Ecto neural progenitor cell (in vitro differentiated cells): ENCODE measurements at places on chromosomes 3 and 15.
A peak's percentile ranks its signal among the peaks of the same experiment; 100 is the strongest.

DNA sequence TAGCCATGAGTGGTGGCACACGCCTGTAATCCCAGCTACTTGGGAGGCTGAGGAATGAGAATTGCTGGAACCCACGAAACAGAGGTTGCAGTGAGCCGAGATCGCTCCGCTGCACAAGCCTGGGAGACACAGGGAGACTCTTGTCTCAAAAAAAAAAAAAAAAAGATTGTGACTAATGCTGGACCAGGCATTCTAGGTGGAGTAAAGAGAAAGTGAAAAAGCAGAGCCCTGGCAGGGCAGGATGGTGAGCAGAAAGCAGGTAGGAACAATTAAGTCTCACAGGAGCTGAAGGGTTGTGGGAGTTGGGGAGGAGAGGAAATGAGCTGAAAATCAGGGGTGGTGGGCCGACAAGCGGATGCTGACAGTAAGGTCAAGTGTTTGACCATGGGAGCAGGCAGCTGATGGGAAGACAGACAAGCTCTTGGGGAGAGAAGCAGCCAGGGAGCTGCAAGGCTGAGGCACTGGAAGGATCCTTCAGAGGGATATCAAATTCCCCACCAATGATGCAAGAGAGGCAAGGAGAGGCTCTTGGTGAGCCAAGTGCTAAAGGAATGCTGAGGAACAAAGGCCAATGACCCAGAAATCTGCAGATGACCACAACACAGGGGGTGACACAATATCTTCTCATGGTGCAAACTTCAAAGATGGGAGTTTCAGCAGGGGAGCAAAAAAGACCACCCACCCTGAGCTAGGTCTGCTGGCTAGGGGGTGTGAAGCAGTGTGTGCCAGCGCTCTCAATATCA lies 251.1 kb downstream of the ULK4 start:
- DNase-seq = no peak

- DNase-seq = no peak
Measured at GRCh38 chr3:72391659-72392058, 456.6 kb downstream of the SHQ1 start.

DNA sequence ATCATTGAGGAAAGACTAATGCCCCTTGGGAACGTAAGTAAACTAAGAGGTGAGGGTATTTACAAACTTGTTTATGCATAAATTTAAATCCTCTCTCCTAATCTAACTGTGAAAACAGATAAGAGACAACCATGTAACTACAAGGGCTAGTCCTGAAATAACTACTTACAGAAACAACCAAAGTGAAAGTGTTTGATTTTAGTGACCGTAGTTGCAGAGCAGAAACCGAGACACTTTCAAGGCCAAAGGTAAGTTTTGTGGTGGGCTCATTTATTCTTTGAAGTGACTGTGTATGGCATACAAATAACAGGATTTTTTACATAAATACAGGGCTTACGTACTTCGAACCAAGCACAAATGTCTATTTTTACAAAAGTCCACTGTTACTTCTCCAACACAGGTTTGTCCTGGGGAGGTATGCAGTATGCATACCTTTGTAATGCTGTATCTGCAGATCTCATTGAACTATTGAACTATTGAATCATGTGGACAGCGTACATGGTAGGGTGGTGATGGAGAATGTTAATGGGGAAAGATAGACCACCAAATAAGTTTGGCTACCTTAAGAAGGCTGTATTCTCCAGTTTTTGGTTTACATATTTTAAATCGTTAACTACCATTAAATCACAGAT lies 99.6 kb upstream of the RBMS3 start:
- DNase-seq = no peak

DNA sequence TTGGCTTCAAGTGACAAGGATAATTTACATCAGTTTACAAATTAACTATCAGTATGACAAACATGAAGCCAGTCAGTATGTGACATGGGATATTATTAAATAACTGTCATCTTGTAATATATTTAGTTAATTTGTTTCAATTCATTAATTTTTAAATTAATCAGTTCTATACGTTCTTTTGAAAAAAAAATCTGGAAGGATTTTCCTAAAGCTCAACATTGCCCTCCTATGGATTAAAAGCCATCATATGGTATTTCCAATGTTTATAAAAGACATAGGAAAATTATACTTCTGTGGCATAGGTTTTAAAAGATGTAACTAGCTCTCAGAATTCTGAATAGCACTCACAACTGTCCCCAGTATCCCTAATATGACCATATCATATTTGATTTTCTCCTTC lies 134.4 kb downstream of the PLOD2 start:
- DNase-seq = no peak

DNA sequence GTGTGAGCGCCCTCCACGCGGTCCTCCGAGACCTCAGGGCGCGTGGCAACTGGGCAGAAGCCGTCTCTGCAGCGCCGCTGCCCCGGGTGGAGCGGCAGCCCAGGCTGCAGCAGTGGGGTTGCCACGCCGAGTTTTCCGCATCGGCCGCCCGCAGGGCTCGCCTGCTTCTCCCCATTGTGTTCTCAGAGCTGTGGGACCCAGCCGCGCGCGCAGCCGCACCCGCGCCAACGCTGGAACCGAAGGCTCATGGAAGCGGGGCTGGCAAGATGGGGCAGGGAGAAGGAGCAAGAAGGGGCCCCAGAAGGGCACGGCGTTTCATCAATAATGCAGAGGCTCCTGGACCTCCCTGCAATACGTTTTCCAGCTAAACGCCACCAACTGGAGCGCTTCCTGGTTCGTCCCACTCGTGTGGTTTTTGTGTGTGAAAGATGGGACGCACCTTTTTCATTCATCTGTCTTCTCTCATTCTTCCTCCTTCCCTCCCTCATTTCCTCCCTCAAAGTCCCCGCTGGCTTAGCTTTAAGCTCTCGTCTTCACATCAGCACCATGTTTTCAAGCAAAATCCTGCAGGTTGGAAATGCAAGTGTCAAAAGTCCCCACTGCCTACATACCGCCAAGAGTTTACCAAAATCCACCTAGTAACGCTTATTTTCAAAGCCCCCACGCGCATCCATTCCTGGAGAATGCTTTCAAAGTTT lies 1.2 kb downstream of the ROBO1 start:
- DNase-seq = peak; percentile 57

DNA sequence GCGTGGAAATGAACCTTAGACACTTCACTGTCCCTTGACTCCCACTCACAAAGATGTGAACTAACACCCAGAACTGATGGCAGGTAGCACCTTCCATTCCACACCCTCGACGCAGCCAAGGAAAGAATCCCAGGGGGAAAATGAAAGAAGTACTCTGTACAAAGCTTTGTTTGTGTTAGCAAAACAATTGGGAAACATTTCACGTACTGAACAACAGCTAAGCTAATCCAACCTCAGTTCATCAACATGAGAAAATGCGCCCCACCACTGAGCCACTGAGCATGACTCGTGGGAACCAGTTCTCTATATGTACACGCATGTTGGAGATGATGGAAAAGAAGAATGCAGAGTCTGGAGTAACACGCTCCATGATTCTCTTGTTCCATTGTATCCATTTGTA lies 32.0 kb downstream of the CORO2B start:
- no peak for DNase-seq

GRCh38 chr15:80478075-80478474 lies 73.9 kb downstream of the ARNT2 start:
- DNase-seq = no peak

DNA sequence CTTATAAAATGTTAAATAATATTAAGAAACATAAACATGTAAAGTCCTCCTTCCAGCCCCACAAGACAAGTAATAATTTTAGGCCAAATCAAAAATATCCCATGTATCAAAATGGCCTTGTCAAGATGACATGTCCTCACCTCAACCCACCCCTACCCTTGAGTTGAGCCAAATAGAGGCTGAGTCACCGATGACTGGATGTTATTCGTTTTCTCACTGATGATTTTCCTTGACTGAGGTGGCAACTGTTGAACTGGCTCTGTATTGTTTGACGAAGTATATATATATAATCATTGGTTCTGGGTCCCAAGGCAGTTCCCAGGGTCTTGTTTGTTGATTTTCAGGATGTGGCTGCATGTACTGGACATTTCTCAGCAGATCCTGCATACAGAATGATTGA lies 75.3 kb downstream of the TMEM108 start:
- DNase-seq = no peak

DNA sequence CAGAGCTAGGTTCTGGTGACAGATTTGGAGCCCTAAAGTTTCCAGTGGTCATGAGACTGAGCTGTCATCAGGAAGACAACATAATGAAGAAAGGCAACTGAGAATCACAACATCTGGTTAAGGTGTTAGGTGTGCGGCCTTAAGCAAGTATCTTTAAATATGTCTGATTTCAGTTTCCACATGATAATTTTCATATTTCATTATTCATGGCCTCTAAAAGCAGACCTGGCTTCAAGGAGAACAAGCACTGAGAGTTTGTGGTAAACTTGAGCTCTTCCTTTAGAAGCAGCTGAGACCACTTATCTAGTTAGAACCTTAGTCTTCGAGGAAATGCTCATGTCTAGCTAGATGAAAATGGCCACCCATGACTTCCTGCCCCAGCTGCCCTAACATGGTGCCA lies 25.7 kb upstream of the MYLK start:
- DNase-seq = no peak

DNA sequence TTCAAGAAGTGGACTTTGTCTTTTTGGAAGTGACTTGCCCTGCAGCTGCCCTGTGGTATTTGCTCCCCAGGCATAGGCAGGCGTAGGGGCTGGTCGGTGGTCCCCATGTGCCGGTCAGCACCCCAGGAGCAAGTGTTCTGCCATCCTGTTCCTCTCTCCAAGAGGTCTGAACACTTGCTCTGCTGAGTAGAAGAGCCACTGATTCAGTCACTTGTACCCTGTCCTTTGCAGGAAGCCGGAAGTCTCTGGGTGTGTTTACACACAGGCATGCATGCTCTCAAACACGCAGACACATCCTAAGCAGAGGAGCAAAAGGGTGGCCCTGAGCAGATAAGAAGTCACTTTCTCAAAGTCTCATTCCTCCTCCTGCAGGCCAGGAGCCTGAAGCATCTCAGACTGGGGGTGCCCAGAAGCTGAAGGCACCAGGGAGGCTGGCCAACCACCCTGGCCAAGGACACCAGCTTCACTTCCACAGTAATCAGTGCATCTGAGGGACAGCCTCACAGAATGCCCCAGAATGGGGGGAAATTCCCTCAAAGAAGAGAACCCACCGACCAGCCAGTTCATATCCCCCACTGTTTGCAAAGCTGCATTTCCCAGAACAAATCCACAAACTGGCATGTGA lies 88.7 kb upstream of the POMGNT2 start:
- no peak for DNase-seq

DNA sequence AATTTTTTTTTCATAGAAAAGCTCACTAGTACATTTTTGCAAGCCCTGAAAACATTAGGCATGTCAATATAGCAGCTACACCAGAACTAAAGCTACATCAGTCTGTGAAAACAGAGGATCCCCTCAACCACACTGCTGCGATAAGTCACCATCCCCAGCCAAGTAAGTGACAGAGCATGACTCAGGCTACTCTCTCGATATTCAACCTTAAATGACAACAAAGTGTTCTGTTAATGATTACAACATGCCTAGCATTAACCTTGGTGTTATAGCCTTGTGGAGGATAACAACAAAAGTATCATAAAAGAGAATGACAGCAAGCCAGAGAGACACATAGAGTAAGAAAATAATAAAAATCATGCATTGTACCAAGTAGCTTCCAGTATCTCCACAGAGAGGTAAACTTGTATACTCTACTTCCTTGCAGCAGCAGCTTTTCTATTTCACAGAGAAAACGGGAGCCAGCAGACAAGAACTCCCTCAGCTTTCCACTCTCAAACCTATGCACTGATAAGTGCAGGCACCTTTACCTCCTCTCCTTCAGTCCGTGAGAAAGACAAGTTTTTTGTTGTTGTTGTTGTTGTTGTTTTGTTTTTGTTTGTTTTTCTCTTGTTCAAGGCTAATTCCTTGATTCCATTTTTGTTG lies 76.6 kb downstream of the GBE1 start:
- DNase-seq = no peak

GRCh38 chr3:160676547-160677303 lies at the start of gene ARL14:
TSS of gene ARL14 (plus strand) at chr3:160677160. CDS start at chr3:160677347, 187 bp downstream.
- no peak for DNase-seq
